Activated T-cell treated with anti-CD3 and anti-CD28 coated beads, Interleukin-2, amount 50 U/mL, for 72 hours (primary cell): ENCODE measurements at places on chromosomes 5 and 9. TPM values are rescaled to one million over a fixed set of nuclear protein-coding genes. Genes with fewer than 3 reads are reported as not detected.

DNA sequence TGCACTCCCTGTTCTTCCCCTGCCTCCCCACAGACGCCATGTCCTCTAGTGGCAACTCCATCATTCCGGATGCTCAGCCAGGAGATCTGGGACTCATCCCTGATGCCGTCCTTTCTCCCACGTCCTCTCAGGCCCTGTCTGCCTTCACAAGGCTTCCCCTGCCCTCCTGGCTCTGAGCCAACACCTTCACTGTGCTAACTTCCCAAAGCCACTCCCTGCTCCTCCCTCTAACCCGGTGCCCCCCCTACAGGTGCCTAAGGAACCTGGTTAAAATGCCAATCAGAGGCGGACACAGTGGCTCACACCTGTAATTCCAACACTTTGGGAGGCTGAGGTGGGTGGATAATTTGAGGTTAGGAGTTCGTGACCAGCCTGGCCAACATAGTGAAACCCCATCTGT is 67.6 kb downstream of the LMX1B start:
- no peak for DNase-seq

DNA sequence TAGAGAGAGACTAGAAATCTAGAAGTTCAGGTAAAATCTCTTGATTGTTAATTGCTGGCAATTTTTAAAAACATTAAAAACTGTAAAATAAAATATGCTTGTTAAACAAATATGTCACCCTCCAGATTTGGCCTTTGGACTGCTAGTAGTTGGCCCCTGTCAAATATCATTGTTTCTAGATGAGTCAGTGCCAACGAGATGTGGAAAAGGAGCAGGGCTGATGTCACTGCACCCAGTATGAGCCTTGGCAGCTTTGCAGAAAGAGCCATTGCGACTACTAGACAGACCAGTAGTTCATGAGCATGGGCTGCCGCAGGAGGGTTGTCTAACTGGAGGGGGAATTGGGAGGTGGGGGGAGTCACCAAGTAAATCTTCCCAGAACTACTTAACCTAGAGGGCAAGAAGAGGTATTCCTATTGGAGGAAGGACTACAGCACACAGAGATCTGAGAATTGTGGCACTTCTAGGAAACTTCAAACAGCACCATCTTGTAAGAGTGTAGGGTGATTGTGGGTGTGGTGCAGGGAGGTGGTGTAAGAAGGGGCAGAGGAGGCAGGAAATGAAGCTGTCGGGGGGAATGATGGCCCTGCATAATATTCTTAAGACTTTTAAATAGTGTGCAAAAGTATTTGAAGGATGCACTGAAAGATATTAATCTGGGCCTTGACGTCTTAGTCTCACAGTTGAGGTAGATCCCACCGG is 7.1 kb upstream of the DOCK2 start:
- no peak for DNase-seq

Gene GPR107
- total RNA-seq = 31.7 TPM

Gene IFNA21
- total RNA-seq = not detected

DNA sequence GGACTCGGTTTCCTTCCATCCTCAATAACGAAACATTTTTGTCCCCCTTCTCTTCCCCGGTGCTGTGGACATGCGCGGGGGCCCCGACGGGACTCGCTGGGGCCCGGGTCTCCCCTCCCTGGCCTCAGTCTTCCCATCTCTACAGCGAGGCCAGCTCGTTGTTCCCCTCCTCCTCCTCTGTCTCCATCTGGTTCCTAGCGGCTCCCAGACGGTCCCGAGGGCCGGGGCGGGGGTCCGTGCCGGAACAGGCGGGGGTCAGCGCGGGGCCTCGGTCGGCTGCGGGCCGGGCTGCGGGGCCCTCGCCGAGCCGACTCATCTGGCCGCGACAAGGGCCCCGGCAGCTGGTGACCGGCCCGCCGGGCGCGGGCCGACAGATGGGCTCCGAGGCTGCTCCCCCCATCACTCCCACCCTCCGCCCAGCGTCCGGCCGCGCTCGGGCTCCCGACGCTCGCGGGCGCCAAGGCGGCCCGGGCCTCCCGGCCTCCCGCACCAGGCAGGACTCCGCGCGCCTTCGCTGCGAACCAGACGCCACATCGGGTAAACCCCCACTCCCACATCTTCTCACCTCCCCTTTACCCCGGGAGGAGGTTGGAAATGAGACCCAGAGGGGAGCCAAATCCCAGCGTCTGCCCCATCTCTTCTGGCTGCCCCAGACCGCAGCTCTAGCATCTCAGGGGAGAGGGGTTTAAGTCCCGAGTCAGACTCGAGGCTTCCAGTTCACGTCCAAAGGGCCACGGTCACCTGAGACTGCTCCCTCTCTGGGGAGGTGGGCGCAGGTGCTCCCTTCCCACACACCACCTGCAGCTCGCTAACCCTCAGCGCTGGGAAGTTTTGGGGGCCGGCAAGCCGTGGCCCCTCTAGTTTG is 8.1 kb downstream of the BARHL1 start:
- DNase-seq = no peak

Gene AGXT2
- total RNA-seq = not detected

DNA sequence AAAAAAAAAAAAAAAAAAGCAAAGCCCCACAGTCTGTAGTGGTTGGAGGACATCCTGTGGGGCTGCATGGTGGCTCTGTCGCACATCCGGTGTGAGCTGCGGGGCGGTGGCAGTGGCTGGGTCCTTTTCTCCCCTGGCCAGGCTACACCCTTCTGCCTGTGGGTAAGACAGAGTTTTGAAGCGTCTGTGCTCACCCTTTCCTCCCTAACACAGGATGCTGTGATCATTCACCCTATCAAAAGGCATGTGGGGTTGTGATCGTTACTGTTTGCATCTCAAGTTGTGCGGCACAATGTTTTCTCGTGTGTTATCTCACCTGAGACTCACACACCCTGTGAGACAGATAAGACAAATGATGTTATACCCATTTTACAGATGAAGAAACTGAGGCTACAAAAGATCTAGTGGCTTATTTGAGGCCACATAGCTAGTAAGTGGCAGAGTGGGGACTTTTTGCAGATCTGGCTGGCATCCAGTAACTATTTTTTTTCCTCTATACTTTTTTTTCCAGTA is 17.5 kb downstream of the IRF1 start:
- DNase-seq = peak; percentile 82

GRCh38 chr5:148107608-148108007 is 43.8 kb downstream of the SPINK5 start:
- DNase-seq = no peak

DNA sequence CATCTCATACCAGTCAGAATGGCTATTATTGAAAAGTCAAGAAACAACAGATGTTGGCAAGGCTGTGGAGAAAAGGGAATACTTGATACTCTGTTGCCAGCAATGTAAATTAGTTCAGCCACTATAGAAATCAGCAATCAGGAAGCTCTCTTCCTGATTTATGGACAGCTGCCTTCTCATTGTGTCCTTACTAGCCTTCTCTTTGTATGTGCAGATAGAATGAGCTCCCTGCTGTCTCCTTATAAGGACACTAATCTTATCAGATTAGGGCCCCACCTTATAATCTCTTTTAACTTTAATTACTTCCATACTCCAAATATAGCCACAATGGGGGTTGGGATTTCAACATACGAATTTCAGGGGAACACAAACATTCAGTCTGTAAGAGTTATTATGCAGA is 38.0 kb downstream of the KCNV2 start:
- DNase-seq = no peak

DNA sequence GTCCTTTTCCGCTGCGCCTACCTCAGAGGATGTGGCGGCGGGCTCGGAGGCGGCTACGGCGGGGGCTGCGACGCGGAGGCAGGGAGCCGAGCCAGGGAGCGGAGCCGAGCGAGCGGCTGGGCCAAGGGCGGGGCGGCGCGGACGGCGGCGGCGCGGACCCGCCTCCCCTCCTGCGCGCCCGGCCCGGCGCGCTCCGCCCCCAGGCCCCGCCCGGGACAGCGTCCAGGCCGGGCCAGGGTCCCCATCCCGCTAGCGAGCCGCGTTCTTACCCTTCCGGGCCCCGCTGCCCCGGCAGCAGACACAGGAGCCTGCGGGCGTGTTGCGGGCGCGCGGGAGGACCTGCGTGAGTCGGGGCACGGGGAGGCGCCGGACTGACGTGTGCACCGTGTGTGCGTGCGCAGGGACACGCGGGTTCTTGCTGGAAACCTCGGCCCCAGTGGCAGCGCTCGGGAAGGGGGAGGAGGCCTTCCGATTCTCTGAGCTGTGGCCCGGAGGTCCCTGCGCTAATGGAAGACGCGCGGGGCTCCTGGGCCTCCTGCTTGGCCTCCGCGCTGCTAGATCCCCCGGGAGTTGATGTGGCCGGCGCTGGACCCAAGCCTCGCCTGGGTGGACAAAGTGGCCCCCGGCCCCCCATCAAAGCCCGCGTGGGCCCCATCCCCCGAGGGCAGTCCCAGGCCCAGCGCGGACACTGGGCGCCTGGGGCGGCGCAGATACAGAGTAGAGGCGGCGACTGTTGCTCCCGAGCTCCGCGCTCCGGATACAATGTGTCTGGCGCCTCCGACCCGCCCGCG is at the start of gene VDAC1:
TSS of gene VDAC1 (minus strand) at position 350 of the 791 bp plus-strand sequence. CDS start 11,963 bp downstream, outside the sequence.
- DNase-seq = peak; percentile 85

DNA sequence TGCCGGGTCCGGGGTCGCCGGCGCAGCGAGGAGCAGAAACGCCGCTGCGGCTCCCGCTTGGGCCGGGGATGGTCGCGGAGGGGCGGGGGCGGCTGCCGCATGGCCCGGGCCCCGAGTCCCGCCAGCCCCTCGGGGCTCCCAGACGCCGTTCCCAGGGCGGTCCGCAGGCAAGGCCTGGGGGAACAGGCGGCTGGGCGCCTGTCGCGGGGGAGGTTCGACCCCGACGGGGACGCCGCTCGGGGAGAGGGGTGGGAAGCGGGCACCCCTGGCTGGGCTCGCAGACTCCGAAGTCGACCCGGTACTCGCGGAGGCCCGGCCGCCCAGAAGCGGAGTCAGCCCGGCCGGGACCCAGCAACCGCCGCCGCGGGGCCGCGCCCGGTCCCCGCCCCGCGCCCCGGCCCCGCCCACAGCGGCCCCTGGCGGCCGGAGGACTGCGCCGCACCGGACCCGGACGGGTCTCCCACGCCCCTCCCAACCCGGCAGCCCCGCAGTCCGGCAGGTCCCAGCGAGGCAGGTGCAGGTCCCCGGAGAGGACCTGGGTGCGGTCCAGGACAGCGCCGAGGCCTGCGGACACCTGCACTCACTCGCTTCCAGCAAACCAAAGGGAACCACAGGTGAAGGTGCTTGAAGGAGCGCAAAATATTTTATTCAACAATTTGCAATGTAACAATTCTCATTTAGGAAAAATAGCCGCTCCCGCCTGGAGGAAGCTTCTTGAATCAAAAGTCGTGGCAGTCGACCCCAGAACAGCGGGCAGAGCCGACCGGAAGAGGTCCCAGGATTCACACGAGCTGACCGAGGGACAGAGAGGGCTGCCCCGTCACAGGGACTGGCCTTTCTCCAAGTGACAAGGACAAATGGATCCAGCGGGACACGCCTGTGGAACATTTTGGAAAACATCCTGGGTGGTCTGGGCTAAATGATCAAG is at the start of gene INPP5E:
TSS of gene INPP5E (minus strand) at position 365 of the 928 bp plus-strand sequence. CDS start 426 bp downstream, outside the sequence.
- peak; percentile 87 for DNase-seq

Gene PDLIM4
- 0.79 TPM for total RNA-seq

Gene SPATA31A3
- total RNA-seq = not detected

GRCh38 chr5:116518423-116518822 is 56.2 kb downstream of the SEMA6A start:
- DNase-seq = no peak

Gene SYNPO
- total RNA-seq = 0.30 TPM

DNA sequence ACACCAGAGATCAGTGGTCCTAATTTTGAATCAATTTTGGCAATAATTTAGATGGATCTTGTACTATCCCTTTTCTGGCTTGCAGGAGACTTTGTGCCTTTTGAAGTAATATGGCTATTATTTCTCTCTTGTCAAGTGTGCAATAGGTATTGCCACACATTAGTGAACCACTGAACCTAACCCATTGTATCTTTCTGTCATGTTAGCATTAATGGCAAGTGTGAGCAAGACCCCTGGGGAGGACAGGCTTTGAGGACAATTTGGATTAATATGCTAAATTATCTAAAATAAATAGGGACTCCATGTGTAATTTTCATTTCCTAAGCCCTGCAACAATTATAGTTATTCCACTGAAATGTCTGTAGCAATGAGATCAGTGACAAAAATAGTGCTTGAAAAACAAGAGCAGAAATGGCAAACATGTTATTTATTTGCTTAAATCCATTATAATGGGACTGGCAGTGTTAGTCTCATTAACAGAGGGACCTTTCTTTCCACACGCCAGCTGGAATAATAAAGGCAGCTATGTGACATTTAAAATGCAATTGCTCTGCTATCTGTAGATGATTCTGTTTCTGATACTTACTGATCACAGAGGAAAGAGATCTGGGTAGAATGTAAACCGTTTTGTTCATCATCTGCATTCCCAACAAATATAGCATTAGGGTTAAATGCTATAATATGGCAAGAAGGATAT is 753.3 kb upstream of the ZNF608 start:
- no peak for DNase-seq

- no peak for DNase-seq
Observed at GRCh38 chr5:122846051-122846550, 688 bp downstream of the SNX24 start.

Gene SPATA31D4
- total RNA-seq = not detected

- no peak for DNase-seq
Observed at GRCh38 chr5:82816926-82817325, 260.3 kb downstream of the TMEM167A start.

Gene IL3
- 6.2 TPM for total RNA-seq

GRCh38 chr5:26518065-26518464 is 520.3 kb downstream of the CDH9 start:
- DNase-seq = no peak

DNA sequence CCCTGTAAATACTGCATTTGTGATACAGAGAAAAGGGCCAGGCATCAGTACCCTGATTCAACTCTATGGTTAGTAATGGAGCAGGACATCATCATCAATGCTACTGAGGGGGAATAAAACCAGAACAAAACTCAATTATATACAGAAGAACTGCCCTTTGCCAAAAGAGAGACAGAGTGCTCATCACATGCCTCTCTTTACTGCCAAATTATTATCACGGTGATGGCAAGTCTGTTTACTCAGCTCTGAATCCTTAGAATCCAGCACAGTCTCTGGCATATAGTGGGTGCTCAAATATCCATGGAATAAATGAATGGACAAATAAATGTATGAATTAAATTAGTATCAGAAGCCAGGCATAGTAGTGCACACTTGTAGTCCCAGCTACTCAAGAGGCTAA is 130.2 kb downstream of the TTC39B start:
- no peak for DNase-seq

- DNase-seq = no peak
Observed at GRCh38 chr5:39399135-39400036, 25.4 kb downstream of the DAB2 start.

- DNase-seq = no peak
Observed at GRCh38 chr9:68869022-68869421, 144.9 kb downstream of the PRKACG start.

- DNase-seq = no peak
Observed at GRCh38 chr5:141649972-141650371, 1.2 kb downstream of the FCHSD1 start.
